ENCODE measurements at places on chromosomes 5 and 9.

DNA sequence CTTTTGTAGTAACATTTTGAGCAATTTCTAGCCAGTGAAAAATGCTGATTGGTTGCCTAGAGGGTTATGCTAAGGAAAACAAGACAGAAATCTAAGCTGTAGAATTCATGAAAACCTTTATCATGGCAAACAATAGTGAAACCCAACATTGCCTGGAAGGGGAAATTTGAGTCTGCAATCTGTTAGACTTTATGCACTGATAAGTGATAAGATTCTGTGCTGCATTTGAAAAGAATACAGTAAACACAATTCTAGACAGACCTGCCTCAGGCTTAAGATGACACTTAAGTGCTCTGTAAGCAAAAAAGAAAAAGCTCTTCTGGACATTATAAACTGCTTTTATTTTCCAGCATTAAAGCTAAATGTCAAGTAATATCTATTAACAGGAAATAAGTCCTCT, 519.3 kb downstream of the ISL1 start:
- no peak for DNase-seq

DNA sequence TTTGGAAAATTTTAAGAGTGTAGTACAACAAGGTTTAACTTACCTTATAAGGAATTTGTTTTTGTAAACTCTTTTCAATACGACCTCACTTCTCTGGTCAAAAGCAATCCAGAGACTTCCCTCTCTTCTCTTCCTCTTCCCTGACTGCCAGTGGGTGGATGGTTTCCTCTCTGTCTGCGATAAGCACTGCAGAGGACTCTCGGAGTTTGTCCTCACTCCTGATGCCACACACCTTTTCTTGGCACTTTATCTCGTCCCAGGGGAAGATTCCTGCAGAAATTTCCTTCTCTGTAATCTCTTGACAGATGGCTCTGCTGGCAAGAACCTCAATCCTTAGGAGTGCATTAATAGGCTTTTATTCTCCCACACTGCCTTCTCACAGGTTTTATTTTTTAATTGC, 641.6 kb downstream of the NR2F1-AS1 start:
- DNase-seq, result no peak

GRCh38 chr5:163269624-163270023, 167.8 kb upstream of the CCNG1 start:
- DNase-seq, result no peak

GRCh38 chr9:135575995-135576631, 14.6 kb downstream of the PAEP start:
- DNase-seq, result no peak

- DNase-seq, result no peak
Measured at GRCh38 chr5:6979061-6979460, 265.8 kb downstream of the TENT4A start.

- DNase-seq, result no peak
Measured at GRCh38 chr9:89690334-89690912, 85.6 kb downstream of the GADD45G start.

DNA sequence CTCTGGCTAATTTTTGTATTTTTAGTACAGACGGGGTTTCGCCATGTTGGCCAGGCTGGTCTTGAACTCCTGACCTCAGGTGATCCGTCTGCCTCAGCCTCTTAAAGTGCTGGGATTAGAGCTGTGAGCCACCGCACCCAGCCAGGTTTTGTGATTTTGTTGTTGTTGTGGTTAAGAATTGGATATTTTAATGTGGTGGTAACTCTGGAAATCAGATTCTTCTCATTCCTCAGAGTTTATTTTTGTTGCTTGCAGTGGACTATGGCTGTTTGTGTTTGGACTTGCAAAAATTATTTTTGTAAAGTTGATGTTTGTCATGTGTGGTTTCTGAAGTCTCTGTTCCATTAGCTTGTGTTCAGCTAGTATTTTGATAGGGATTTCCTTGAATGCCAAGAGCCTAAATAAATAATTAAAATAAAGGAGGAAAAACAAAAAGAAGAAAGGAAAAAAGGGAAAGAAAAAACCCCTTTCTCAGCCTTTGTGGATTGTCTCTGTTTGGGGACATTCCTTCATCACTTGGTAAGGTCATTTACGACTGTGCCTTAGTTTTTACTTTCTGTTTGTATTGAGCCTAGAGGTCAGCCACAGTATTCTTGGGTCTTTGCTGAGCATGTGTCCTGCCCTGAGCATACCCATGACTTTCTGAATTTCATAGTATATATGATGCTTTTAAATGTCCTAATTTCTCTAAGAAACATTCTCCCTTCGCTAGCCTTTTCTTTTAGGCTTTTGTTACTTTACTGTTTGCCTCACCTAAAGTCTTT, 37.3 kb downstream of the PBX3 start:
- no peak for DNase-seq

GRCh38 chr5:42894057-42894456, 82.4 kb upstream of the SELENOP start:
- DNase-seq, result no peak

- DNase-seq, result no peak
Measured at GRCh38 chr5:1542781-1543180, 19.0 kb upstream of the LPCAT1 start.

DNA sequence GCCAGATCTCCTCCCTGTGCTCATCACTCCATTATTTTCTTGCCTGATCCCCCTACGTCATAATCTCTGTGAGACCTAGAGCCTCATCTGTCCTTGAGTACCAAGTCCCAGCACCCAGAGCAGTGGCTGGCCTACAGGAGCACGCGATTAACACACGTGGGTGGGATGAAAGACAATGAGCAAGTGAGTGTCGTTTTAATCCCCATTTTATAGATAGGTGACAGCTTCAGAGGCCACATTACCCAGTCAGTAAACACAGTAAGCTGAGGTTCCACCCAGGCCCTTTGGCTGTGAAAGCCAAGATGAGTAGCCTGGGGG, 17.3 kb downstream of the TRUB2 start:
- no peak for DNase-seq

GRCh38 chr5:110625376-110625999, 101.0 kb downstream of the TMEM232 start:
- peak; percentile 37 for DNase-seq

DNA sequence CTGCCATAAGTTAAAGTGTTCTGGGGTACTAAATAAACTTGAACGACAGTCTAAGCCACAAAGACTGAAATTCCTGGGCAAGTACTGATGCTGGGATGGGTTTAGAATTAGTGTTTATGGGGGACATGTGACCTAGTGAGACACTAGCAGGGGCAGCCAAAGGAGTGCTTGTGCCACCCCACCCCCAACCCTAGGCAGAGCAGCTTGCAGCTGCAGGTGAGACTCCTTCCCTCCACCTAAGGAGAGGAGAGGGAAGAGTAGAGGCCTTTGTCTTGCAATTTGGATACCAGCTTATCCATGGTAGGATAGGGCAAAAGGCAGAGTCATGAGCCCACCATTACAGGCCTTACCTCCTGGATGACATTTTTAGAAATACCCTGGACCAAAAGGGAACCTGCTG, 28.7 kb upstream of the PDE4D start:
- no peak for DNase-seq

DNA sequence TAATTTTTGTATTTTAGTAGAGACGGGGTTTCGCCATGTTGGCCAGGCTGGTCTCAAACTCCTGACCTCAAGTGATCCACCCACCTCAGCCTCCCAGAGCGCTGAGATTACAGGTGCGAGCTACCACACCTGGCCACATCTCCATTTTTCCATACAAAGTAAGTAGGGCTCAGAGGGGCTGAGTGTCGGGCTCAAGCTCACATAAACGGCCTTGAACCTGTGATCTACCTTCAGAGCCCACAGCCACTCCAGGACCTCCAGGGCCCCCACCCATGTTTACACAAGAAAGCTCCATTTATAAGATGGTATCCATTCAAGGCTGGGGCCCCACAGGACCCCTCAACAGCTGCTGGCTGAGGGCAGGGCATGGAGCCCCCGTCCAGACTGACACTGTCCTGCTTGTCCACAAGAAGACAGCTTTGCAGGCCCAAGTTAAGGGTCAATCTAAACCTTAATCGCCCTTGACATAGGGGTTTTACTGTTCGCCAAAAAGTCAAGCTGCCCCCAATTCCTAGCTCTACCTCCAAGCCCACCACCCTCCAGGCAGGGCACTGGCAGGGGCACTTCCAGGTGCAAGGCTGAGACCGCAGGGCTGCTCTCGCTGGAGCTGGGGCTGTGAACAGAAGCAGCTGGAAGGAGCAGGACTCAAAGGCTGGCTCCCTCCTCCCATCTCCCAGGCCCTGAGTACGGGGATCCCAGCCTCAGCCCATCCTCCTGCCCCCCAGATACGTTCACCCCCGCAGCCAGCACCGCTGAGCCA, 18.9 kb downstream of the FAM78A start:
- DNase-seq, result no peak
